ENCODE measurements at places on chromosomes 5 and 9. TPM values are rescaled to one million over a fixed set of nuclear protein-coding genes. Genes with fewer than 3 reads are reported as not detected.

GFI1B gene
- 0.13 TPM for total RNA-seq

FBXL7 gene
- 9.0 TPM for total RNA-seq

DNA sequence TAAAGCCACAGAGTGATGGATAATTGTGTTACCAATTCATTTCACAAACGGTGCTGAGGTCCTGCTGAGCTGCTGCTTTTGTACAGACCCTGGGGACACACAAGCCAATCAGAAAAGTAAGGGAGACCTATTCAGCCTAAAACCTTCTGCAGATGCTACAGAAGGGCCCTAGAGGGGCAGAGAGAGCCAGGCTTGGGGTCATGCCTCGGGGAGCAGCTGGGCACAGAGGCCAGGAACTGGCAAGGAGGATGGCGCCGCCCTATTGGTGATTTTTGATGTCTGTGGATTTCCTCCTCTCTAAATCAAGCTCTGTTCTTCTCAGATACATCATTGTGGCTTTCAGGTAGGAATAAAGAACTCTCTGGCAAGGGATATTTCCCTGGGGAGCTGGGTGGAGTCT, 181.9 kb downstream of the ZNF462 start:
- no peak for DNase-seq

DNA sequence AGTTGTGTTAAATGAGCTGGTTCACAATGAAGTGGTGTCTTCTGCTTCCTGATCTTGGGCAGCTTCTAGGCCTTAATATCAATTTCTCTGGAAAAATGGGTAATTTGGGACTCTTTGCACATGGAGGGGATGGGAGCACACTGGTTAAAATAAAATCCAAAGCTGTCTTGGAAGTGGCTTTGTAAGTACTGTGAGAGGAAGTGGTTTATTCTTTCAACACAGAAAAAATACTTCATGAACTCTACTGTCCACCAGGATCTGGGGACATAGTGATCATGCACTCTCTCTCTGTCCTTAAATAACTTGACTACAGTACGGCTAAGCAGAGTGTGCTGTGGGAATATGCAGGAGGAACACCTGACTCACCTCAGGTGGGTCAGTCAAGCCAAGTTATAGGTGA, 2.4 kb downstream of the PCYOX1L start:
- DNase-seq = no peak

DNA sequence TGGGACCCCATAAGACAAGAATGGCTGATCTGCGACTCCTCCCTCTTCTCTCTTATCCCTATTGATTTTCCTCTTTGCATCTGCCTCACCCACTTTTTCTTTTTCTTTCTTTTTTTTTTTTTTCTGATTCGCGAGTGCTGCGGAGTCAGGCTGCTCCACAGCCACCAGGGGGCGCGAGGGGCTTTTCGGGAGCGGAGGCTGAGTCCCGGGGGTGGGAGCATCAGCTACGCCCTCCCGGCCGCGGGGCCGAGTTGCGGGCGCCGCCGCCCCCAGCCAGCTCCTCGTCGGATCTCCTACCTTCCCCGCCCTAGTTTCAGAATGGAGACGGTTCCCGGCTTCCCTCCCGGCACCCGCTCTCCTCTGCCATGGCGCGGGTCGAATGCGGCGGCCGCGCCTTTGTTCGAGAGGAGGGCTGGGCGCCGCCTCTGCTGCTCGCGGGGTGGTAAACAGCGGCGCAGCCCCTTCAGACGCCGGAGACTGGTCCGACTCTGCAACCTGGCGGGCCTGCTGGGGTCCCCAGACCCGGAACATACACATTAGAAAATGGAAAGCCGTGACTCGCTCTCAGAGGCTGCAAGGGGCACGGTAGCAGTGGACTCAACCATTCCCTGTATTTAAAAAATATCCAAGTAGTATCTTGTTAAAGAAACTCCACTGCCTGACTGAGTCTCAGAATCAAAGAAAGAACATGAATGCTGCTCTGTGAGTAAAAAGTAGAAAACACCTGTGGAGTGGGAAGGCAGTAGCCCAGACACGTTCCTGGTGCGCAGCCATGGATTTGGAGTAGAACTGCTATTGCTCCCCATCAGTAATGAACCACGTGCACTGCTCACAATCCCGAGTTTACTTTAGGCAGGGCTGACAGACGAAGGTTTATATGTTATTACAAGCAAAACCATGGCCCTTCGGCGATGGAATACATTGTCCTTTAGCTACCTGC, 55.7 kb downstream of the DPYSL3 start:
- peak; percentile 98 for DNase-seq

GRCh38 chr5:59992206-59992605, 98.7 kb upstream of the PDE4D start:
- no peak for DNase-seq

DNA sequence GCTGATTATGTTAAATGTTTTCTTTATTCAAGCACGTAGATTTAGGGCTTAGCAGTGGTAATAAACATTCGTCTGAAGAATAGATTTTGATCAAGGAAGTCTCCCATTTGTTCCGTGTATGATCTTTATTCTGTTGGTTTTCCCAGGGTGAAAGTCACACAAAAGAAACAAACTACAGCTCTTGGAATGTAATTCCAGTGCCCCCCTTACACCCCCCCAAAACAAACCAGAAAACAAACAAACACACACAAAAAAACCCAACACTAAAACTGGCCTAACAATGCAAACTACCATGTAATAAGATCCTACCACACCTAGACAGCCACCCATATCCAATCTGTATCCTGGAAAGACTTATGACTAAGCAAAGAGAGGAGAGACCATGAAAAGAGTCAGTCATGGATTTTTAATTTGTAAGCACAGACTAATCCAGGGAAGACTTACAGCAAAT, 196.2 kb upstream of the ELL2 start:
- no peak for DNase-seq

- no peak for DNase-seq
Measured at GRCh38 chr5:175861337-175862130, 9.8 kb upstream of the CPLX2 start.

GRCh38 chr9:85182383-85182782, 512.9 kb downstream of the NTRK2 start:
- DNase-seq = no peak

DNA sequence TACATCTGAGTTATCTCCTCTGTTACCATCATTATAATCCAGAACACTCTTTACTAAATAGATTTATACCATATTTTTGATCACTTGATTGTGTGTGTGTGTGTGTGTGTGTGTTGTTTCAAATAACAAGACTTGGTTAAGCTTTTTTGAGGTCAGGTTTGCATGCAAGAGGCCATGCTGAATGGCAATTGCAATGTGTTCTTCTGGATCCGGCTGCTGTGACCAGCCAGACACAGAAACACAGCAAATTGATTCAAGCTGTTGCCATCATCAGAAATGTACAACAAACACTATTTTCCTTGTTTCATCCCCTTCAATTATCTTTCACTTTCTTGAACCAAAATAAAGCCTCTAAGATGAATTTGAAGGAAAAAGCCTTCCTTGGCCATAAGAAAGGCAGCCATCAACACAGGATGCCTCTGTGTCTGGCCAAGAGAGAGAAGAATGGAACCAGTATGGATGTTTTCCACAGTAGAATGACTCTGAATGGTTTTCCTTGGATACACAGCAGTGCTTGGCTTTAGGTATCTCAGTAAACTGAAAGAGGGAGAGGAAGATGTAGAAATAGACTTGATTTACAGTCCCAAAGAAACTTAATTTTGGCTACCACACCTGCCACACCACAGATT, 53.9 kb downstream of the DPYSL3 start:
- peak; percentile 66 for DNase-seq

- no peak for DNase-seq
Measured at GRCh38 chr9:78021697-78022096, 9.9 kb downstream of the GNAQ start.

GRCh38 chr5:80976985-80977384, 16.8 kb downstream of the RASGRF2 start:
- DNase-seq = no peak

GRCh38 chr5:140420226-140420570, 18.6 kb downstream of the ANKHD1 start:
- no peak for DNase-seq

DNA sequence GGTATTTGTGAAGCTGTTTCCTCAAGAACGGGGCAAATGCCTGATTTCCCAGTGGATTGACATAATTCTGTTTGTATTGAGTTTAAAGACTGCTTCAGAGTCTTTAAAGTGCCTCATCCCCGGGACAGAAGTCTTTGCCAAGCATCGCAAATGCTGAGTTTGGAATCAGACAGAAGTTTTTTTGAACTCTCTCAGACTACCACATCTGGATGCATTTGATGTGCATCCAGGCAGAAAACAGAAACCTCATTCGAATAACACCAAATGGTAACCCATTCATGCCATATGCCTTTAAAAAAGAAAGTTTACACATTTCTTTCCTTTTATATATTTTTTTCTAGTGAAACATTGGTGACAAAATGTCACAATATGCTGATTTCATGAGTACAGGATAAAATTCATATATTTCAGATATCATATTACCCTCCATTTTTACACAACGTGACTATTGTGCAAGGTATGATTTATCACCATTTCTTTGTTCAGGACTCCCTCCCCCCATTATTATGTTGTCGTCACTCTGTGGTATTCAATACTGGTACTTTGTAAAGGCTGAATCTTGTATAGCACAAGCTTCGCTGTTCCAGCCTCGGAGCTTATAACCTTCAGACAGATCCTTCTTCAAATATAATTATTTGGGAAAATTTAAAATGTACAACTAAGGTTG, 91.1 kb downstream of the ZNF608 start:
- DNase-seq = peak; percentile 93
